Fibroblast of skin of abdomen (primary cell): ENCODE measurements at places on chromosomes 16 and 17.
A peak's percentile ranks its signal among the peaks of the same experiment; 100 is the strongest.

- no peak for DNase-seq
These were observed 44.9 kb downstream of the SSH2 start for GRCh38 chr17:29885031-29885640.

DNA sequence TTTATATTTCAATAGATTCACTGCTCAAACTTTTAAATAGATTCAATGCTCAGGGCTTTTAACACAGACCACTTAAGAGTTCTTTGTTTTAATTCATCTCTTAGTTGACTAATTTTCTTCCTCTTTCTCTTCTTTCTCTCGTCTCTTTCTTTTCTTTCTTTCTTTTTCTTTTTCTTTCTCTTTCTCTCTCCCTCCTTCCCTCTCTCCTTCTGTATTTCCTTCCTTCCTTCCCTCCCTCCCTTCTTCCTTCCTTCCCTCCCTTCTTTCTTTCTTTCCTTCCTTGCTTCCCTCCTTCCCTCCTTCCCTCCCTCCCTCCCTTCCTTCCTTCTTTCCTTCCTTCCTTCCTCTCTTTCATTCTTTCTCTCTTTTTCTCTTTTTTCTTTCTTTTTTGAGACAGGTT, 104.4 kb downstream of the LYRM1 start:
- no peak for DNase-seq

DNA sequence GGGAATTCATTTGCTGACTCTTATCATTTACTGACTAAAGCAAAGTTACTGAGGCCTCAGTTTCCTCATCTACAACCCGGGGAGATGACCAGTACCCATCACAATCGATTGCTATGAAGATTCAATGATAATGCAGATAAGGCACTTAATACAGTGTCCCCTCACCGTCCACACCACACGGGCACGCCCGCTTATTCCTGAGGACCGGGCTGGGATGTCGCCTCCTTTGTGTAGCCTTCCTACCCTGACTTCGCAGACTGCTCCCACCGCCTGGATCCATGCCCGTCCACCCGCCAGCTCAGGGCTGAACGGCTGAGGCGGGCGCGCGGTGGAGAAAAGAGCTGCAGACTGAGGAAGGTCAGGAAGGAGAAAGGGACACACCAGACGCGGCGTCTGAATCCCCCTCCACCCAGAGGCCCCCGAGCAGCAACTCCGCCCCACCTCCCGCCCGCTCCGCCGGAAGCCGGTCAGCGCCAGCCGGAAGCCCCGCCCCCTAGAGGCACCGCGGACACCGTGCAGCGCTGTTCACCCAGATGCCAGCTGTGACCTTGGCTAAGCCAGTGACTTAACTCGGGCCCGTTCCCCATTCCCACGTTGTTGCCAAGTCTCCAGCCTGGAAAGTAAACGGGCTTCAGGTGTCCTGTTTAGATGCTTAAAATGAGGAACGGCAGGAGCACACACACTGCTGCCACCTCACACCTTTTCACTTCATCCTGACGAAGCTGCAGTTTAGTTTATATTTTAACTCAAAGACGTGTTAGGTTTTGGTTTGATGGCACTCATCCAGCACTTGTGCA, at the start of gene KRABD2:
Gene KRABD2 (minus strand): TSS at position 434 of the 797 bp plus-strand sequence.
- DNase-seq = peak; percentile 86

DNA sequence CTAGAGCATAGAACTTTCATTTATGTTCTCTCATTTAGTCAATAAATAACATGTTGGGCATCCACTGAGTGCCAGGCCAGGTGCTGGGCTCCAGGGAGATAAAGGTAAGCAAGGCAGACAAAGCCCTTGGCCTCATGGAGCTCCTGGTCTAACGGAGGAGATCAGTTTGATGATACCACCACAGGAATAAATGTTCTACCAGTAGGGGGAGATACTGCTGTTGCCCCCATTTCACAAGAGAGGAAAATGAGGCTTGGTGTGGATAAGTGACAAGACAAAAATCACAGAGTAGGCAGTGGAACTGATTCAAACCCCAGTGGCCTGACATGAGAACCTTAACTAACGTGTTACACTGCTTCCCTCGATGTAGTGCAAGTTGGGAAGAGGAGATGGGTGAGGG, 80.4 kb upstream of the ERCC4 start:
- DNase-seq = no peak

GRCh38 chr17:12631076-12631475, 34.6 kb upstream of the MYOCD start:
- peak; percentile 44 for DNase-seq

GRCh38 chr16:6122401-6122800, 1024.8 kb upstream of the EEF2KMT start:
- DNase-seq = peak; percentile 3

DNA sequence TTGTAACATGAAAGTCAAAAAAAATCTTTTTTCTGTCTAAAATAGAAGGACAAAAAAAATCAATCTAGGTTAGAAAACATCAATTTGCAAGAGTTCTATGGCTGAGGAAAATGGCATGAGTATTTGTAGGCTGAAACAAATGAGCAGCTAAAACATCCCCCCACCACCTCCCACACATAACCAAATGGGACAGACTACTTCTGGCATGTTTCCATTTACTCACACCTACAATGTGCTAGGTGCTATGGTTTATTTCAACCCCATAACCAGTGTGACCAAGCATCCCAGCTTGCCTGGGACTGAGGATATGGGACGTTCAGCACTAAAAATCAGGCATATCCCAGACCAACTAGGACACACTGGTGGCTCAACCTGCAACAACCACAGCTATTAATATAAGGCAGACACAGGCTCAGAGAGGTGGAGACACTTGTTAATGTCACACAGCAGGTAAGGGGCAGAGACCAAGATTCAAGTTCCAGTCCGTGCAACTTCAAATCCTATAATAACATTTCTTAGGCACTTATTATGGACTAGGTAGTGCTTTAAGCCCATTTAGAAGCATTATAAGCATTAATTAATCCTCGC, 96.0 kb downstream of the XYLT1 start:
- no peak for DNase-seq

DNA sequence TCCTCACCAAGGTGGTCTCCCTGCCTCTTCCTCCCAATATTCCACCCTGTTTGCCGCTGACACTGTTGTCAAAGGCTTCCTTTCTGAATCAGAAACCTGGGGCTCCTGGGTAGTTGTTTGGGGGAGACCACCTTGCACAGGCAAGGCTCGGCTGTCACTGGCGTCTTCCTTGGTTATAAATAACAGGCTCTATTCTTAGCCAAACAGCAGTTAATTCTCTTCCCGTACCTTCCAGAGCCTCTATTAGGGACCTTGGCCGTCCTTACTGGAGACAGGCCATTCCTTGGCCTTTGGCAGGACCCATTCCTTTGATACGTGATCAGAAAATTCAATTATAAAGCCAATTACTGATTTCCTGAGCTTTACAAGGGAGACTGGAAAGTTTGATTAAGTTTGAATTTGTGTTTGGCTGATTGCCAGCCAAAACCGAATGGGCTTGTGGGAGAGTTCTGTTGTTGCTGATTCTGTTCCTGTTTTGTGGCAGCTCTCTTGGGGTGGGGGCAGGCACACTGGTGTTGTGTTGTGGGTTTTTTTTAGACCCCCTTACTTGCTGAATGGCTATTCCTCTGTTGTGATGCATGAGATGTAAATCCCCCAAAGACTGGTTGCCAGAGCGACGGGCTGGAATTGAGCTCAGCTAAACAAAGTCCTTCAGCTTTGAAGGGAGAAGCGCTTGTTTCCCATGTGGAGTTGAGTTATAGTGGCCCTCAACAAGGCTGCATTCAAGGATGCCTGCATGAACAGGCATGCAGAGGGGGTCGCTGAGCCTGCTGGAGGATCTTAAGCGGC, 104.6 kb downstream of the GNAO1 start:
- no peak for DNase-seq

DNA sequence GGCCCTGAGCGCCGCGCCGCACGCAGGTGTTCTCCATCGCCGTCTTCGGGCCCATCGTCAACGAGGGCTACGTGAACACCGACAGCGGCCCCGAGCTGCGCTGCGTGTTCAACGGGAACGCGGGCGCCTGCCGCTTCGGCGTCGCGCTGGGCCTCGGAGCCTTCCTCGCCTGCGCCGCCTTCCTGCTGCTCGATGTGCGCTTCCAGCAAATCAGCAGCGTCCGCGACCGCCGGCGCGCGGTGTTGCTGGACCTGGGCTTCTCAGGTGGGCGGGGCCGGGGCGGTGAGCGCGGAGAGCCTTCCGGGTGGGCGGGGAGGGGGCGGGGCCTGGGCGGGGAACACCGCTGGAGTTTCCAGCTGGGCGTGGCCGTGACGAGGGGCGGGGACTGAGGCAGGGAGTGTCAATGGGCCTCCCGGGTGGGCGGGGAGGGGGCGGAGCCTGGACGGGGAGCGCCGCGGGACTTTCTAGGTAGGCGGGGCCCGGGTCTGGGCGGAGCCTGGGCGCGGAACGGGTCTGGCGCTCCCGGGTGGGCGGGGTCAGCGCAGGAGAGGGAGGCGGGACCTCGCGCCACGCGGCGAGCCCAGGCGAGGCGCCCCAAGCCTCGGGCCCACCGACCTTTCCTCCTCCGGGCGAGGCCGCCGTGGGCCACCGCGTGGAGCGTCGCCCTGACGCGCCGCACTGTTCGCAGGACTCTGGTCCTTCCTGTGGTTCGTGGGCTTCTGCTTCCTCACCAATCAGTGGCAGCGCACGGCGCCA, 2.4 kb downstream of the SYNGR3 start:
- DNase-seq = peak; percentile 91

GRCh38 chr16:89641458-89642119, 15.9 kb downstream of the CHMP1A start:
- DNase-seq = no peak

DNA sequence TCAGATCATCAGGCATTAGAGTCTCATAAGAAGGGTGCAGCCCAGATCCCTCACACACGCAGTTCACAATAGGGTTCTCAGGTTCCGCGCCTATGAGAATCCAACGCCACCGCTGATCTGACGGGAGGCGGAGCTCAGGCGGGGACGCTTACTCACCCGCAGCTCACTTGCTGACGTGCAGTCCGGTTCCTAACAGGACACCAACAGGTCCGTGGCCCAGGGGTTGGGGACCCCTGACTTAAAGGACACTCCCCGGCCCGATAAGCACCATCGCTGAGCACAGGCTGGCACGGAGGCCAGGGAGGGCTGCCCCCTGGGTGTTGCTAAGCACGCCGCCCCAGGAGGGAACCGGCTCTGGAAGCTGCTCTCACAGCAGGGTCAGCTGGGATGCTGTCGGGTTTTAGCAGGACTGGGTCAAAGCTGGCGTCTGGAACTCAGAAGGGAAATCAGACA, 30.1 kb upstream of the BAHCC1 start:
- DNase-seq = peak; percentile 53

GRCh38 chr17:27209316-27209715, 84.6 kb upstream of the WSB1 start:
- no peak for DNase-seq

GRCh38 chr16:27362570-27363245, 39.3 kb upstream of the IL21R start:
- no peak for DNase-seq

- DNase-seq = peak; percentile 59
These were observed 77.7 kb upstream of the GNG13 start for GRCh38 chr16:878072-878784.
